WTC11 (cell line): ENCODE measurements at places on chromosomes 16 and 17.

DNA sequence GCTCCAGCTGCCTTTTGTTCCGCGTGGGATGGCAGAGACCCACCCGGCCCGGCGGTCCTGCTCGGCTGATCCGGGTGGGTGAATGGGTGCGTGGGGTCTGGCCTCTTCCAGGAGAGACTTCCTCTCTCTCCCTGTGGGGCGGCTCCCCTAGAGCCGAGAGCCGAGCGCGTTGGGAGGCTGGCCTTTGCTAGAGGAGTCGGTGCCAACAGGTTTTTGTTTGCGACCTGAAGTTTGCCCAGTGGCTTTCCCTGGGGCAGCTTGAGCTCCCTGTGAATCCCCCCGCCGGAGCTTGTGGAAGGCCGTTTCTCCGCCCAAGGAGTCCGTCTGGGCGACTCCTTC is 970 bp downstream of the EPN2 start:
- DNase-seq: peak; percentile 38

- DNase-seq: peak; percentile 88
These were observed 26.9 kb downstream of the CD300A start for GRCh38 chr17:74493331-74493833.

DNA sequence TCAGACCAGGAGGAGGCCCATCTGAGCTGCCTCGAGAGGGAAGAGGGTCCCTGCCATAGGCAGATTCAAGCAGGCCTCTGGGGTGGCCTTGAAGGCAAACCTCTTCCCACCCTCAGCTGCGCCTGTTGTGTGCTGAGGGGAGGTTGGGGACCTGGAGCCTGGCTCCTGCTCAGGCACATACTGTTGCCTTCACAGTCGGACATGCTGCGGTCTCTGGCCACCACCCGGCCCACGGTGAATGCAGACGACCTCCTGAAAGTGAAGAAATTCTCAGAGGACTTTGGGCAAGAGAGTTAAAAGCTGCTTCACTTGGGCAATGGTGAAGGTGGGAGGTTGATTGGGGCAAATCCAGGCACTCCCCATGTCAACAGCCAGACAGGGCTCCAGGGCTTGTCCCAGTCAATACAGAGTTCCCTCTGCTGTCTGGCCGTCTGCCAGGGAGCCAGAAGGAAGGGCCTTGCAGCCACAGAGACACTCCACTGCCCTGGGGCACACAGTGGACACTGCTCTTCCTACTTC is 6.3 kb downstream of the PDF start:
- no peak for DNase-seq

DNA sequence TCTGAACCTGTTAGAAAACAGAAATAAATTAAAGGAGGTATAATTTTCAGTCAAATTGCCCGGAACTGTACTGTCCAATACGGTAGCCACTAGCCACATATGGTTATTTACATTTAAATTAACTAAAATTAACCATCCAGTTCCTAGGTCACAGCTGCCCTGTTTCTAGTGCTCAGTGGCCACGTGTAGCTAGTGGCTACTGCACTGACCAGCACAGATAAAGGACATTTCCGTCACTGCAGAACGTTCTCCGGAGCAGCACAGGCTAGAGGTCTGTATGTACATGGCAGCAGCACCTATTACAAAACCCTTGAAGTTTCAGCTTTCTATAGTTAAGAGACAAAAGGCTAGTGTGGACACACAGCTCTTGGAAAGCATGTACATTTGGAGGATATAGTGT is 33.7 kb downstream of the CPSF4L start:
- DNase-seq: no peak

GRCh38 chr17:601244-601925 is 113.3 kb downstream of the VPS53 start:
- DNase-seq: no peak

- DNase-seq: no peak
These were observed 26.1 kb downstream of the MEAK7 start for GRCh38 chr16:84478172-84478947.

- DNase-seq: no peak
These were observed 279.7 kb downstream of the SLC39A11 start for GRCh38 chr17:72812823-72813222.

- DNase-seq: no peak
These were observed 210.0 kb downstream of the C16orf95 start for GRCh38 chr16:87107201-87107600.

DNA sequence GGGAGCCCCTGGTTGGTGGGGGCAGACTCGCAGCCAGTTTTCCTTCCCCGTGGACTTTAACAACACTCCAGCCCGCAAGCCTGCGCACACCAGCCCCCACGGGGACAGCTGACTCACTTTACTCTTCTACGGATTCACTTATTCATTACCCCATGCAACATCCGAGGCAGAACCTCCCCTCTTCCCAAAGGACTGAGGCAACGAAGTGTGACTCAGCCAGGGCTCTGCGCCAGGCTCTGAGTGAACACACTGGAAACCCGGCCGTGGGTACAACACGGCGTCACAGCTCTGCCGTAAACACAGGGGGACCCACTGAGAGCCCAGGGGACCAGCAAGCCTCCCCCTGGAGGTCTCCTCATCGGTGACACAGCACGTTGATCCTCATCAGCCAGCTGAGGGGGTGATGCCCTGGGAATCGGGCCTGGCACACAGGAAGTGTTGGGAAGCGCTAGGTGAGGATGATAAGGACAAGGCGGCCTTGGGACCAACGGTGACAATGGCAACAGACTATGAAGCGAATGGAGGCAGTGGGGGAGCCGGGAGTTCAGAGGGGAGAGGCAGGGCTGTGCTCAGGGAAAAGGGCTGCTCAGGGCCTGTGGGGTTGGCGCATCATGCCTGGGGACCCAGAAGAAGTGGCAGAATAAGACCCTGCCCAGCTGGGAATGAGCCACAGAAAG is 14.6 kb downstream of the COTL1 start:
- DNase-seq: no peak
